Left ventricle myocardium superior (tissue), 1 donor: ENCODE measurements at places on chromosomes 4 and X.

DNA sequence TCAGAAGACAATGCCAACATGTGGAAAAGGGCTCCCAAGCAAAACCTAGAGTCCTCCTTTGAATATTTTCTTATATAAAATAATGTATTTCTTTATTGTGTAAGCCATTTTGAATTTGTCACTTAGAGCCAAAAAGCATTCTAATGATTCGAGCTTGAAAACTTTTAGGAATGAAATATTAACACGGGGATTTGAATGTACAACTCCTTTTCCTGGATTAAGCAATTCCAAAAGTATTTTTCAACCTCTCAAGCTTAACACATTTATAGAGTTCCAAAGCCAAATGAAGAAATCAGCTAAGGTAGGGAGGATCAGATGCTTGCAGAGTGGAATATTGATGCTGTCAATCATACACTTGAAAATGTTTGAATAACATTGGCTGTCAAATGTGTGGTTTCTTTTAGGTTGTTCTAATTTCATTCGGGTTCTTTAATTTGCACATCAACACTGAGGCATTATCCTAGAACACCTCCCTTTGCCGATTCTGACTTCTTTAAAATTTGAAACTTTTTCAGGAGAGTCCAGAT, 67.2 kb upstream of the ETNPPL start:
- no peak for DNase-seq

- peak; percentile 77 for DNase-seq
These were observed 36.5 kb downstream of the DCTD start for GRCh38 chr4:182880387-182881356.

DNA sequence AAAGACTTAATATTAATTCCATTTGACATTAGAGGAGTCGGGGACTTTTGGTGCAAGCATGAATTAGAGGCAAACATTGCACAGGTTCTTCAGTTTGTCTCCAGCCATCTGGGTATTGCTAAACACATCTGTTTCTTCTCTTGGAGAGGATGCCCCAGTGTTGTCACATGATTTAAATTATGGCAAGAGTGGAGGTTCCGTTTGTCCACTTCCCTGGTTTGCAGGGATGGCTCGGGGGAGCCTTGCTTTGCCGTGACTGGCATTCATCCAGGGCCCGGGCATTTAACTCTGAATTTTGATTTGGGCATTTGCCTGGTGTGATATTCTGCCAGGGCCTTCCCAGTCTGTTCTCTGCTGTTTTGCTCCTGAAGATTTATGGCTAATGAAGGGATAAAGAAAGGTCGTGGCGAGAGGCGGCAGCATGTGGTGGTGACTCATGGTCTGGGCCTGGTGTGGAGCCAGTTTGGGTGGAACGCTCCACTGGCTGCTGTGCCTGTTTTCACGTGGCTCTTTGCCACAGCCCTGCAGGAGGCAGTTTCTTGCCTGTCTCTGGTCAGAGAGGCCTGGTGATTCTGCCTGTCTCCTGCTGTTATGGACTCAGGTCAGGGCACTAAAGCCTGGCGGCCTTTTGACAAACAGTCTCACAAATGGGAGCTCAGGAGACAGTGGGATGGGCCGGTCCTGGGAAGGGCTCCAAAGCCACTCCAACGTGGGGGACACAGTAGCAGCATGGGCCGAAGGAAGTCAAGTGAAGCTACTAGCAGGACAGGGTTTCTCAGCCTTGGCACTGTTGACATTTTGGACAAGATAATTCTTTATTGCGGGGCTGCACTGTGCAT, 99.4 kb upstream of the PGRMC2 start:
- peak; percentile 91 for DNase-seq

DNA sequence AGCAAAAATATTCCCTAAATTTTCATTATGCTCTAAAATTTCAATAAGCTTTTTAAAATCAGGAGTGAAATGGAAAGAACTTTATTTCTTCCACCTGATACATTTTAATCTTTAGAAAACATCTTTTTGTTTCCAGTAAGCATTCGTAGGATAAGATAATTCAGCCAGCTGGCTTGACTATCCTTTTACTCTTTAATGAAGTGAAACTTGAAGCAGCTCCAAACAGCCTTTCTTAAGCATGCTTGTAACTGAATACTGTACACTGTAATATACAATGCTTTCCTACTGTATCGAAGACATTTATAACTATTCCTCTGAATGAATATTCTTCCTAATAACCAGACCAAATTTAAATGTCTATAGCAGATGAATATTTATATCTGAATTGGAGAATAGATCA, 98.8 kb downstream of the KLHL4 start:
- no peak for DNase-seq

GRCh38 chr4:3871881-3872833, 106.0 kb downstream of the ADRA2C start:
- no peak for DNase-seq

GRCh38 chr4:153622093-153622492, 62.0 kb upstream of the TLR2 start:
- DNase-seq = no peak

- DNase-seq = peak; percentile 52
These were observed at the start of gene ATOH1 for GRCh38 chr4:93828332-93828994. Gene ATOH1 (plus strand): TSS chr4:93828753. CDS start chr4:93828927, 174 bp downstream.

DNA sequence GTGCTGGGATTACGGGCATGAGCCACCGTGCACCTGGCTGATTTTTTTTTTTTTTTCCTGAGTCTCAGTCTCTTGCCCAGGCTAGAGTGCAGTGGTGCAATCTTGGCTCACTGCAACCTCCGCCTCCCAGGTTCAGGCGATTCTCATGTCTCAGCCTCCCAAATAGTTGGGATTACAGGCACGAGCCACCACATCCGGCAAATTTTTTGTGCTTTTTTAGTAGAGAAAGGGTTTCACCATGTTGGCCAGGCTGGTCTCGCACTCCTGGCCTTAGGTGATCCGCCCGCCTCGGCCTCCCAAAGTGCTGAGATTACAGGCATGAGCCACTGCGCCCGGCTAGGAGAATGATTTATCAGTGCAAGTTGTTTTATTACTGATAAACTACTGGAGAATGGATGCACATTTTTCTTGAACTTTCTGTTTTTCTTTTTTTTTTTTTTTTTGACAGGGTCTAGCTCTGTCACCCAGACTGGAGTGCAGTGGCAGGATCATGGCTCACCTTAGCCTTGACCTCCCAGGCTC, 39.7 kb upstream of the DHRSX start:
- no peak for DNase-seq

DNA sequence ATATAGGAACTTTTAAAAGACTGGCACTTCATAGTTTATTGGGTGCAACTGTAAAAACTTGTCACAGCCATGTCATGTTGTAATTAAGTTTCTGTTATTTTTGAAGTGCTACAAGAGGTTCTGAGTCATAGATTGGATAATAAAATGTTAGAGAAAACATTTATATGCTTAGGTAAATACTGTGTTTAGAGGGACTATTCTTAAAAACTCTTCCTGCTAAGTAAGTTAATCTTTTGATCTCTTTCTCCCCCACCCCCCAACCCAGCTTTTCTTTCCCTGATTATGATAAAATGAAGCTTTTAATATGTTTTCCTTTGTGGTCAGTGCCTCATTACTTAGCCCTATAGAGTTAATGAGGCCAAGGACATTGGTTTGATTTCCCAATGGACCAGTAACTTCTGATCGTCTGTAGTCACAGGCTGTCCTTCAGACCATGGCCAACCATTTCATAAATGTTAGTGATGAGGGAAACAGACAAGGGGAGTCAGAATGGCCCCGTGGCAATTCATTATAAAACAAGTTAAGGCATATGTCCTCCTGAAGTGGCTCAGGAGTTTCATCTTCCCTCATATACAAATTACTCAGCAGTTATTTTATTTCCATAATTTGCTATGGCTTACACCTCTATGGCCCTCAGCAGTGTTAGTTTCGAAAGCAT, 3.9 kb upstream of the PDLIM5 start:
- DNase-seq = no peak

DNA sequence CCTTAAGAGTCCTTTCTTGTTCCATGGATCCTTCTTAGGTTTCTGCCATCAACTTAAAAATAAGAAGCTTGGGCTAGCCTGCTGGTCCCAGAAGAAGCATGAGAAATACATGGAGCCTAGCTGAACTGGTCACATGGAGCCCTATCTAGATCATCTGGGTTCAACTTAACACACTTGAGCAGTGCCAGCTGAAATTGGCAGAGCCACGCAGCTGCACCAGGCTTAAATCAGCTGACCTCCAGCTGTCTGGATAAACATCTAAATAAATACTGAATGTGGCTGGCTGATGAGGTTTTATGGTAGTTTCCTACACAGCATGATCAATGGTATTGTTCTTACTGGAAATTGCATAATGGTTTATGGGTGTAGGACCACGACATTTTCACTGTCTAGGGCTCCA, 598.4 kb upstream of the FAM241A start:
- no peak for DNase-seq

DNA sequence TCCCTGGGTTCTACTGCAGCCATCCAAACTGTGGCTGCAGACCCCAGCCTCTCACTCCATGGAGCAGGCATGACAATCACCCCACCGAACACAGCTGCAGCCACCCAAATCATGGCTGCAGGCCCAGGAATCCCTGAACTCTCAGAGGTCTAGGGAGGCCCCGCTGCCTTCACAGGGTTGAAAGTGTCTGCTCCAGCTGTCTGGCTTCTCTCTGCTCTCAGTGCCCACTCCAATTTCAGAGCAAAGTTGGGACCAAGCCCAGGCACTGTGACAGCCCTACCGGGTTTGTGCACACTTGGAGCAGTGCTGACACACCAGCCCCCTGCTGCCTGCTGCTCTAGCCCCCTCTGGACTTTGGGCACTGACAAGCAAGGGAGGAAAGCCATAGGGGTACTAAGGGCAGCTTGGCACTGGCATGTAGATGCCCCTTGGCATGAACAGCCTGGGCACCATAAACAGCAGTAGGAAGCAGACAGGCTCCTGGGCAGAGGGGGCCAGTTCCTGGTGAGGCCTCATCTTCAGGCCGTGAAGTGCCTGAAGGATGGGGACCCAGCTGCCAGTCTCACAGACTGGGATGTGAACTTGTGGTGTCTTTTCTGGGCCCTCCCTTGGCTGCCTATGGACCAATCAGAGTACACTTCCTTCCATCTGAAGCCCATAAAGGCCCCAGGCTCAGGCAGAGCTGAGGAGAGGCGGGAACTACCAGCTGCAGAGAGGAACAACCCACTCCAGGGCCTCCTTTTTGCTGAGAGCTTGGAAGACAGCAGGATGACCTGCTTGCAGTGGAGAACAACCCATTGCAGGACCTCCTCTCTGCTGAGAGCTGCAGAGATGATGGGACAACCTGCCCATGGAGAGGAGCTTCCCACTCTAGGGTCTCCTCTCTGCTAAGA, 68.8 kb downstream of the TECRL start:
- DNase-seq = peak; percentile 69

- DNase-seq = no peak
These were observed 640.3 kb downstream of the TRIML1 start for GRCh38 chr4:188779581-188779980.

- DNase-seq = peak; percentile 54
These were observed 69.8 kb downstream of the GAB1 start for GRCh38 chr4:143406523-143406922.

GRCh38 chr4:6183740-6184139, 16.6 kb downstream of the JAKMIP1 start:
- DNase-seq = no peak

DNA sequence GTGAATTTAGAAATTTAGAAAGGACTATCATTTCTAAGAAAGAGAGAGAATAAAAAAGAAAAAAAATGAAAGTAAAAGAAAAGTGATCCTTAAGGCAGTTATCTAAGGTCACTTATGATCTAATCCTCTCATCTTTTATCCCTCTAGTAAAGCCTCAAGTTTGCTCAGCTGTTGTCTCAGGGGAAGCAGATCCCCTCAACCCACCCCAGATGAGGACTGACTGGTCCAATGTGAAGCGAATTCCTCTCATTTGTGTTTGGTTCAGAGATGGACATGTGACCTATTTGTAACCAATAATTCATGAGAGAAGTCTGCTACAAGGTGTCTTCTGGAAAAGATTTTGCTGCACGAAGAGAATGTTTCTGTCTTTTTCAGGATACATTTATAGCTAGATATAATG, 1591.3 kb downstream of the ADGRL3 start:
- no peak for DNase-seq

DNA sequence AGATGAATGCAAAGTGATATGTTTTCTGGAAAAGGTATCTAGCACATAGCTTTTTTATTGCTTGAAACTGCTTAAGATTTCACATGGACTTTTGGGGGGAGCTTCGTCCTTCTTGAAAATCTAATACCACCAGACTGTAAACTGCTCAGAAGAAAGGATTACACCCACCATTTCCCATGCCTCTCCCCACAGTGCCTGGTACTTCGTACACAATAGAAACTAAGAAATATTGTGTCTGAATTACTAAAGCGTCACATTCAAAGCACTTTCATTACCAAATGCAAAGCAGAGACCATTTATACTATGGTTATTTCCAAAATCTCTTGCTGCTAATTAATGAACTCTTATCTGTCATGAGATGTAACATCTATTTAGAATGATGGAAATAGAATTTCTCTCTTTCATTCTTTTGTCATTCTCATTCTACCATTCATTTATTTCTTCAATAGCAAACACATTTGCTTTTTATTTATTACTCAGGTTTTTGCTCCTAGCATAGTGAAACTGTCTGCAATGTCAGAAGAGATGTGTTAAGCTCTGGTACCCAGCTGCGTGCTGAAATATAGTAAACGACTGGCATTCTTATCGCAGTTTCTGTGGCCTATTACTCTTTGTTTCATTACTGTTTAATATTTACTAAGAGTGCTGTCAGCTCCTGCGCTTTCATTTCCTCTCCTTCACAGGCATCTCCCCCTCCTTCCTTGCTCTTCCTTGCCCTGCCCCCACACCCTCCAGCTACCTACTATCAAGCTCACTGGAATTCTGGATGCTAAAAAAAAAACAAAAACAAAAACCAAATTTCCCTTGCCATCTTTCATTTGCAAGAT, 51.4 kb upstream of the RAPGEF2 start:
- DNase-seq = no peak

DNA sequence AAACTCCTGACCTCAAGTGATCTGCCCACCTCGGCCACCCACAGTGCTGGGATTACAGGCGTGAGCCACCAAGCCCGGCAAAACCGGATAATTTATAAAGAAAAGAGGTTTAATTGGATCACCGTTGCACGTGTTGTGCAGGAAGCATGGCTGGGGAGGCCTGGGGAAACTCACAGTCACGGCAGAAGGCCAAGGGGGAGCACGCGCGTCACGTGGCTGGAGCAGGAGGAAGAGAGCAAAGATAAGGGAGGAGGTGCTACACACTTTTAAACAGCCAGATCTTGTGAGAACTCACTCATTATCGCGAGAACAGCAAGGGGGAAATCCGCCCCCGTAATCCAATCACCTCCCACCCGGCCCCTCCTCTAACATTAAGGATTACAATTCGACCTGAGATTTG, 177.9 kb upstream of the TENM3 start:
- no peak for DNase-seq

- no peak for DNase-seq
These were observed 40.9 kb upstream of the ESX1 start for GRCh38 chrX:104295636-104296035.

DNA sequence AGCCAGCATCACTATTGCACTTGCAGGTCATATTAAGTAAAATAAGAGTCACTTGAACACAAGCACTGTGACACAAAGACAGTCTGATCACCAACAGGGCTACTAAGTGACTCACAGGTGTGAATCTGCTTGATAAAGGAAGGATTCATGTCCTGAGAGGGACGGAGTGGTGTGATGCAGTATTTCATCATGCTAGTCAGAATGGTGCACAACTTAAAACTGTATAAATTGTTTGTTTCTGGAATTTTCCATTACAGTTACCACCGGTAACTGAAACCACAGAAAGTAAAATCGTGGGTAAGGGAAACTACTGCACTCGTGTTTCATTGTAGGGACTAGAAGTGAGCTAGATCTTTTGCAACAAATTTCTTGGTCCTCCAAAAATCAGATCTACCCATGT, 109.7 kb downstream of the ELOVL6 start:
- no peak for DNase-seq
